ENCODE measurements at places on chromosomes 7 and 10.

DNA sequence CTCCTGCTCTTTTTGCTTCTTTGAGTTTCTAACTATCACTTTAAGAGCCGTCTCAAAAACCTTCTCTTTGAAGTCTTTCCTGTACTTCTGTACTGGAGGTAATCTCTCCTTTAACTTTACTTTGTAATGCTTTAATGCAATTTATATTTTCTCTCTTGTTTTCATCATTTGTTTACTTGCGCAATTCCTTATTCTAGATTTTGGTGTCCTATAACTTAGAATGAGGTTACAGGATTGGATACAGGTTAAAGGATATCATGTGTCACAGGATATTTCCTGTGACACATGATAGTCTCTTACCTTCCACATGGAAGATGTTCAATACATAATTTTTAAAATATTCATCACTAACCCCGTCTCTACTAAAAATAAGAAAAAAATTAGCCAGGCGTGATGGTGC, 42.4 kb upstream of the CPN1 start:
- DNase-seq = no peak

- DNase-seq = no peak
Measured at GRCh38 chr10:76172020-76172419, 740.6 kb downstream of the LRMDA start.

- DNase-seq = no peak
Measured at GRCh38 chr7:103644319-103644718, 198.3 kb upstream of the SLC26A5 start.

- DNase-seq = no peak
Measured at GRCh38 chr10:102832987-102833386, 4.2 kb downstream of the CYP17A1 start.

- DNase-seq = no peak
Measured at GRCh38 chr7:108537229-108537628, 11.3 kb upstream of the PNPLA8 start.

GRCh38 chr10:49039409-49039808, 75.9 kb downstream of the VSTM4 start:
- no peak for DNase-seq

DNA sequence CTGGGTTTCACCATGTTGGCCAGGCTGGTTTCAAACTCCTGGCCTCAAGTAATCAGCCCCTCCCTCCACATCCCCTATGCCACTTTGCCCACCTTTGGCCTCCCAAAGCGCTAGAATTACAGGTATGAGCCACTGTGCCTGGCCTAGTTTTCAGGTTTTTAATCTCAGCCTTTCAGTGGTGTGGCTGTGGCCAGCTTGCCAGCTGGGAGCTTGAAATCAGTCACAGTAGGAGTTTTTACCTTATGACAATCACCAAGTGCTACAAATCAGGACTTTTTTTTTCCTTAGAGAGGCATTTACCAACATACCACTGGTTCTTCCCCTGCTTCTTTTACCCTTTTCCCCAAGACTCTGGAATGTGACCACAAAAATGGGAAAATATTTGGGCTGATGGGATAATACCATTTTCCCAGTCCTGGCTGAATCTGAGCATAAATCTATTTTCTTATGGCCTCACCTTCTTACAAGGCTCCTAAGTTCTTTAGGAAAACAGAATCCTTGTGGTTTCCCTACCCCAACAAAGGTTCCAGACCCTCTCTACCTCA, 6.2 kb downstream of the STEAP4 start:
- no peak for DNase-seq

GRCh38 chr7:131691454-131692130, 135.2 kb upstream of the PODXL start:
- DNase-seq = no peak

DNA sequence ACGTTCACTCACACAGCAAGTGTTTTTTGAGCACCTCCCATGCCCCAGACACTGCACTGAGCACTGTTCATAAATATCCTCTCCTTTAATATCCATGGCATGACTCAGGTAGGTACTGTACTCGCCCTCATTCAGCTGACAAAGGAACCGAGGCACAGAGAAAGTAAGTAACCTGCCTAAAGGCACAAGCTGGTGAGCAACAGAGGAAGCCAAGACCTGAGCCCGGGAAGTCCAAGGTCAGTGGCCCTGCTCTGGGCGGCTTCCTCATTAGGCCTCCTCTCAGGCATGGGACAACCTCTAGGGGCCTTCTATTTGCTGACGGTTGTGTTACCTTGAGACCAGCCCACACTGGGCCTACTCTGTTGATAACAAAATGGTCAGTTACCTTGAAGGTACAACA, 45.1 kb upstream of the EZH2 start:
- DNase-seq = no peak

DNA sequence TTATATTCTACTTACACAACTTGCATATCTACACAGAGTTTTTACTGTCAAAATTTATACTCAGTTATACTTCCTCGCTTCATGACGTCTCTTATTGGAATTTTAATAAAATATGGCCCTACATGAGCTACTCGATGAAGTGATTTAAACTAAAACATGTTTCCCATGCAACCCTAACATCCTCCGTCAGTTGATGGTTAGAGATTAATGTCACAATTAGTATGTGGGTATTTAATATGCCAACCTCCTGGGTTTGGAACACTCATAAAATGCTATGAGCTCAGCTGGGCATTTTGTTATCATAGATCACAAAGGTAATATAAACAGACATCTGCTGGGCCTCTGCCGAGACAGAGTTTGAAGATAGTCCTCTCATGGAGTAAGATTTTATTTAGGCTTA, 66.5 kb downstream of the GNAT3 start:
- DNase-seq = no peak

DNA sequence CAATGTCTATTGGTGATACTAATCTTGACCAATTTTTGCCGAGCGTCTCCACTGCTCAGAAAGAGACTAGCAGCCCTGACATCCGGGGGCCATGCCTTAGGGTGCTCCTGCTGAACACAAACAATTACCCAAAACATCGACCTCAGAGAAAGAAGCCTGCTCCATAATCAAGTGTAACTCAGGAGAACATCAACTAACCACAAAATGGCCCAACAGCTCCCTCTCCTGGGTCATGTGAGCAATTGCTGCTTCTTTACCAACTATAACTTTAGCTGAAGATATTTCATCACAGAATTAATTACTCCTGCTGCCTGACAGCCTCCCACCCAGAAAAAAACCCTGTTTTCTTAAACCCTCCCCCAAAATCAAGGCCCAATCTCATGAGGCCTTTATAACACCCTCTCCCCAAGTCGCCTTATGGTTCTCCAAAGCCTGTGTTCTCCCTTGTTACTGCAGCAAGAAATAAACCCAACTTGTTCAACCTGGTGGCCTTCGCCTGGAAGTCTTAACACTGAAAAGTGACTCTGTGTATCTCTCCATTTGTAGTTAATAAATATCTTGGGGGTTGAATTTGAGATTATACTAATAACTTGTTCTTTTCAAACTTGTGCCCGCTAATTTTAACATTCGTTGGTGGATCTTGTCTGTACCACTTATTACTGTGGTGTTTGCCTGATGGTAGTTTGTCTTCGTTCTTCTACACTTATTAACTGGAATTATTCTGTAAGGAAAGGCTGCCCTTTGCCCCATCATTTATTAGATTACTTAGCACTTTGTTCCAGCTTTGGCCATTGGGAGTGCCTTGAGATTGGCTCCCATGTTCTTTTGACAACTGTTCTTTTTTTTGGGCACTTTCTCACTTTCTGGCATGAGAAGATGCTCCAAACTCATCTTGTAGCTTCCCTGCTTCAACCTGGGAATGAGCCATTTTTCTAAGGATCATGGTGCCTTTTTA, 21.2 kb upstream of the RAMP3 start:
- DNase-seq = peak; percentile 34

- DNase-seq = no peak
Measured at GRCh38 chr10:78774999-78775711, 293.6 kb upstream of the ZMIZ1 start.

GRCh38 chr7:157834501-157835163, 497.8 kb downstream of the DNAJB6 start:
- DNase-seq = no peak

DNA sequence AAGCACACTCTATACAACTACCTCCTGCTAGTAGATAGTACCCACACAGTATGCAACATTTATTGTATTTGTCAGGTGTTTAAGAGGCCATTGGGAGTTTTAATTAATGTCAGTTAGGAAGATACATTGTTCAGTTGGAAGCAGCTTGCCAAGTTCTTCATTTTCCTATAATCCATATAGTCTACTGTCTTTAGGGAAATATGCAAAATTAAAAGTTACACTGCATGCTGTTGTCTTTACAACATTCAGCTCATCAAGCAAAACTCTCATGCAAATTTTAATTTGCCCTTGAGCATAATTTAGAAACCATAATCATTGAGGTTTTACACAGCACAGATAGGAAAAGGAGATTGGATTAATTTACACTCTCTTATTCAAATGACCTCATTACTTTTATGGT, 17.4 kb downstream of the FOXP2 start:
- no peak for DNase-seq

DNA sequence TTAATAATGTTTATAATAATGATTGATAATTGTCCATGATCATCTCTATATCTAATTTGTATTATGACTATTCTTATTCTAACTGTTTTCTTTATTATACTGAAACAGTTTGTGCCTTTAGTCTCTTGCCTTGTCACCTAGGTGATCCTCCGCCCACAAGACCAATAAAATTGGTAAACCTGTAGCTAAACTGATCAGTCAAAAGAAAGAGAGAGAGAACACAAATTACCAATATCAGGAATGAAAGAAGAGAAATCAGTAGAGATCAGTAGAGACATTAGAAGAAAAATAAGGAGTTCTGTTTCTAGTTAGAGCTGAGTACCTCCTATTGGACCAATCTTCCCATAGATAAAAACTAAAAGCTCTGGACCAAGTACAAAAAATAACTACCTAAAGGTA, 6.1 kb upstream of the COA1 start:
- DNase-seq = no peak

DNA sequence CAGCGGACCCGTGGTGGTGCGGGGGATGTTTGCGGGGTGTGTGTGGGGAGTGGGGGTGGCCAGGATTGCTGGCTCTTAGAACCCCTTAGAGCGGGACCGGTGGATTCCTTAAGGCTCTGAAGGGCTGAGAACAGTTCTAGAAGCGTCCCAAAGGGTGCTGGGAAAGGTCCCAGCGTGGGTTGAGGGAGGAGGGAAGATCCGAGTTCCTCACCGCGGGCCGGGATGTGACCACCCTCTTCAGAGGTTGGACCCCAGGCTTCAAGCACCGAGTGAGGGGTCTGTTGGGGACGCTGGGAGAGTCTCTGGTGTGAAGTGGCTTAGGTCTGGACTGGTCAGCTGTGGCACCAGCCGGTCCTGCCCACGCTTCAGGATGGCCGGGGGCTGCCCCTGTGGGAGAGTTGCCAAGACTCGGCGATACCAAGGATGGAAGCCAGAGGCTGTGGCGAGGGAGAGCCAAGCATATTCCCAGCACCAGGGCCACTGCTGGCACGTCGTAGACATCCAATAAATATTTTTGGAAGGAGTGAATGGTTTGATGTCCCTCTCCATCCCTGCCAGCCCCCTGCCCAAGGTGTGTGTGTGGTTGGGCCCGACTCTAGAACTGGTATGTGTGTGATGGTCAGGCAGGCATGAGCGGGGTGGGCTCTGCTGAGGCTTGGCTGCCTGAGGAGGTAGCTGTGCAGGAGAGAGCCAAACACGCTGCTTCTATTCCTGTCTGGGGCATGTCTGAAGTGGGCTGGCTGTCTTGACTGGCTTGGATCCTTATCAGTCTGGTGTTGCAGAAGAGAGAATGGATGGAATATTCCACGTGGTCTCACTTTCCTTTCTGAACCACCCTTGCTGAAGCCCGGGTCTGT, 19.2 kb downstream of the ZNF775 start:
- no peak for DNase-seq

DNA sequence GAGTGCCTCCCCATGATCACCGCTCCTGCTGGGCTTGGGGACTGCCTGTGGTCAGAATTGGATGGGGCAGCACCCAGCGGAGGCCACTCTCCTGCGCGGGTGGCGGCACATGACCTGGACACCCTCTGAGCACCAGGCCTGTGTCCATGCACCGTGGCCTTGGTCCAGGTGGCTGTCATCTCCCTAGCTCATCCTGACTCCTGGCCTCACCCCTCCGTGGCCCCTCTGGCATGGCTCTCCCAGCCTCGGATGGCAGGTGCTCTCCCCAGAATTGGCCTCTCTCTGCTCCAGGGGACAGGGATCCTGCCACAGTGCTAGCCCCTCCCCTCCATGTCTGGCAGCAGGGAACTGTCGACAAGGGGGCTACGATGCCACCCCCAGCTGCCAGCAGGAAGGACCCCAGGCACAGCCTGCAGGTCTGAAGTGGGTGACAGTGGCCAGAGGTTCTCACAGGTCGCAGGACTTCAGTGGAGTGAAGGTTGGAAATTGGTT, 37.2 kb upstream of the BTBD16 start:
- DNase-seq = no peak

- DNase-seq = no peak
Measured at GRCh38 chr7:33448035-33448434, 318.7 kb downstream of the BBS9 start.

DNA sequence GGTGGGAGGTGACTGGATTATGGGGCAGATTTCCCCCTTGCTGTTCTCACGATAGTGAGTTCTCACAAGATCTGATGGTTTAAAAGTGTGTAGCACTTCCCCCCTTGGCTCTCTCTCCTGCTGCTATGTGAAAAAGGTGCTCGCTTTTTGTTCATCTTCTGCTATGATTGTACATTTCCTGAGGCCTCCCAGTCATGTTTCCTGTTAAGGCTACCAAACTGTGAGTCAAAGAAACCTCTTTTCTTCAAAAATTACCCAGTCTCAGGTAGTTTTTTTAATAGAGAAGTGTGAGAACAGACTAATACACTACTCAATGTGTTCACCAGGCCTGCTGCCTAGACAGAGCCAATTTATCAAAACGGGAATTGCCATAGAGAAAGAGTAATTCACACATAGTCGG, 49.7 kb downstream of the SDHAF3 start:
- DNase-seq = no peak

GRCh38 chr7:143372070-143372469, 9.1 kb upstream of the ZYX start:
- no peak for DNase-seq

DNA sequence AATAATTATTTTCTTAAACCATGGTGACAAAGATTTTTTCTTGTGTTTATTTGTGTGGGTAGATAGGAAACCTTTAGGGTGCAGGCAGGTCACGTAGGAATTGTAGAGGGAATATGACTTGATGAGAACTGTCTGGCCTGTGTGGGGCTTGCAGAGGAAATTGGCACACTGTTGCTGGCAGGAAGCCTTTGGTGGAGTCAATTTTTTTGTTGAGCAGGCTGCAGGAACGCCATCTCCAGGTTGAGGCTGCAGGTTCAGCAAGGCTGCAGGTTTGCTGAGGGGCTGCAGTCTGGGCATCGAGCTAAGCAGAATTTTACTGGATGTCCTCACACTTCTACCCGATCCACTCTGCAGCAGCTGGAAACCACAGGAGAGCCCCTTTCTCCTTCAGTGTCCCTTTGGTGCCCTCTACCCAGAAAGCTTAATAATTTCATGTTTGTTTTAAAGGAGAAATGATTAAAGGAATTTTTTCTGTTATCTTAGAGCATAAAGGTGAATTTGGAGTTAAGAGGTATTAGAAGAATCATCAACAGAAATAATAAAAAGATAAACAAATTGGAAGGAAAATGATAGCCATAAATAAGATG, 37.0 kb downstream of the TBC1D12 start:
- no peak for DNase-seq

- DNase-seq = peak; percentile 89
Measured at GRCh38 chr10:108358912-108359311, 1194.4 kb upstream of the SORCS1 start.
